KG1 (cell line): ENCODE measurements at places on chromosomes 3 and 15.

DNA sequence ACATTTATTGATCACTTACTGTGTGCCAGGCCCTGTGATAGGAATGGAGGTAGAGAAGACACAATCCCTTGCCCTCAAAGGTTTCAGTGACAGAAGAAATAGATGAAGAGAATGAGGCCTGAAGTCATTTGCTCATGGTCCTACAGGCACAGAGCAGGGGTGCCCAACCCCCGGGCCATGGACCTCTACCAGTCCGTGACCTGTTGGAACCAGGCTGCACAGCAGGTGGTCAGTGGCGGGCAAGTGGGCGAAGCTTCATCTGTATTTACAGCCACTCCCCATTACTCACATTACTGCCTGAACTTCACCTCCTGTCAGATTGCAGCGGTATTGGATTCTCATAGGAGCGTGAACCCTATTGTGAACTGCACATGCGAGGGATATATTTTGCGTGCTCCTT lies 480.3 kb downstream of the LPP start:
- no peak for DNase-seq

- no peak for DNase-seq
Measured at GRCh38 chr15:95458721-95459120, 871.8 kb upstream of the NR2F2 start.

DNA sequence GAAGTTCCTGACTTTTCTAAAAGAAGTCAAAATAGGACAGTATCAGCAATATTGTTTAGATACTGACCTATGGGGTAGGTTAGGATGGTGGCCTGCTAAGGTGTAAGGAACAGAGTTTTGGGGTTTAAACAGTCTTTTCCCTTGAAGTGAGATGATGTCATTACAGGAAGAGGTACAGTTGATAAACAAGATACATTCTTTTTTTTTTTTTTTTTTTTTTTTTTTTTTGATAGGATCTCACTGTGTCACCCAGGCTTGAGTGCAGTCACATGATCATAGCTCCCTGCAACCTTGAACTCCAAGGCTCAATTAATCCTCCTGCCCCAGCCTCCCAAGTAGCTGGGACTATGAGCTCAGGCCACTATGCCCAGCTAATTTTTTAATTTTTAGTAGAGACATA lies 33.3 kb downstream of the SLC25A36 start:
- no peak for DNase-seq

- no peak for DNase-seq
Measured at GRCh38 chr3:62875558-62876002, 364 bp upstream of the CADPS start.

DNA sequence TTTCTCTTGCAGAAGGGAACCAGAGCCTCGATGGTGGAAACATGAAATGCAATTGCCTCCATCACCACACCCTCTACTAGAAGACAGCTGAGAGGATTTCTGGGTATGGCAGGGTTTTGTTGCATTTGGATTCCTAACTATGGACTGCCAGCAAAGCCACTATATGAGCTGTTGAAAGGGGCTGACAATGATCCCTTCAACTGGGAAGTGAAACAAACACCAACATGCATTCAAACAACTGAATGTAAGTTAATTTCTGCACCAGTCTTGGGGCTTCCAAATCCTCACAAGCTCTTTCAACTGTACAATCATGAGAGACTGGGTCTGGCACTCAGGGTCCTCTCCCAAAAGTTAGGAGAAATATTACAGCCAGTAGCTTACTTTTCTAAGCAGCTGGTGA lies 116.7 kb upstream of the PLCL2 start:
- DNase-seq, result no peak

GRCh38 chr3:117539729-117540128 lies 830.1 kb downstream of the TUSC7 start:
- no peak for DNase-seq

- no peak for DNase-seq
Measured at GRCh38 chr15:100758555-100758954, 121.1 kb upstream of the ALDH1A3 start.

DNA sequence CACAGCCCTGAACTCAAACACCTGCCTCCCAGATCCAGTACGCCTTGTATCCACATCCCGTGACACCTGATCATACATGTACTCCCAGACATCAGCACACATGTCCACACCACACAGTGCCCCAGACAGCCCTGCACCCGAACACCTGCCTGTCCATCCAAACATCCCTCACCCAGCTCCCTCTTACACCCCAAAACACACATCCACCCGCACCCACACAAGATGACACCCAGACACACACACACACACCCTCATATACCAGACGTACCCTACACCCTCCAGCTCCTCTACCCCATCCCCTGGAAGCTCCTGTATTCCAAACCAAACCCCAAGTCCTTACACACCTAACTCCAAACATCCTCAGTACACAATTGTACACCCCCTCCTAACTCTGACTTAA lies 735 bp downstream of the CAMK1 start:
- no peak for DNase-seq

DNA sequence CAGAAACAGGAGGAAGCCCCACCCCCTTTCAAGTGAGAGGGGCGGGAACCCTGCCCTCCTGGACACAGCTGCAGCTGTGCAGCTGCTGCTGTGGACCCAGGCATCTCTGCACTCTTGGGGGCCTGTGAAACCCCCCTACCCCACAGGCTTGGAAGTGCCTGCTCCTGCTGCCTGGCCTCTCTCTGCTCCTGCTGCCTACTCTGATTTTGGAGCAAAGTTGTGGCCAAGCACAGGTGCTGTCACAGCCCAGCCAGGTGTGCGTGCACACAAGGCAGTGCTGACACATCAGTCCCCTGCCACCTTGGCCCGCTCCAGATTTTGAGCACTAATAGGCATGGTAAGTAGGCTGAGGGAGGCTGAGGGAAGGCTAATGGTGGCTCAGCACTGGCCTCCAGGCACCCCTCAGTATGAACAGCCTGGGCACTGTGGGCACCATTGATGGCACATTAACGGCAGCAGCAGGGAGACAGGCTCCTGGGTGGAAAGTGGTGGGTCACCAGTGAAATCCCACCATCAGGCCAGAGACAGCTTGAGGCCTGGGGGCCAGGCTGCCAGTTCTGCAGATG lies 890.9 kb downstream of the GBE1 start:
- no peak for DNase-seq

DNA sequence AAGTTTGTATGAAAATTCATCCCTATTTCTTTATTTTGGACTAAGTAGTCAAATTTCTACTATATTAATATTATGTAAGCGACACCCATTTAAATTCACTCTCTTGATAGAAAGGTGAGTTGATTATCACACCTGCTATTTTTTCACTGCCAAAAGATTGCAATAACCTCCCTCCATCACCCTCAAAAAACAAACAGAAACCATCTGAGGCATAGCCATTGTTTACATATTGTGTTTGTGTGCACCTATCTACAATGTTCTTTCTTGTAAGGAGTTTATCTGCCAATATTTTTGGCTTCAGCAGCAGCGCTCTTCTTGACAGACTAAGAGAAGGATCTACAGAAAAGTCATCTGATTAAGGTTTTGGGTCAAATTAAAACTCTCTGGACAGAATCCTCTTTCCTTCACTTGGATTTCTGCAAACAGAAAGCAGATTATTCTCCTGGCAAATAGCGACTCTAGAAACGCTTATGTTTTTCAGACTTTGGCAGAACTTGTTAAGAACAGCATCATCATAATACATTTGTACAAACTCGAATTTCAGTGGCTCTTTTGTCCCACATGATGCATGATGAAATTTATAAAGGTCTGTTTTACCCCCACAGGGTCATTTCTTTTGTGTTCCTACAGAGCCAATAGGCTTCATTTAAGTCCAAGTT lies 48.6 kb downstream of the KCNMB2 start:
- no peak for DNase-seq
